ENCODE measurements at places on chromosomes 11 and 22.

- DNase-seq, result no peak
These were observed 174.2 kb upstream of the DDI1 start for GRCh38 chr11:103862094-103862801.

DNA sequence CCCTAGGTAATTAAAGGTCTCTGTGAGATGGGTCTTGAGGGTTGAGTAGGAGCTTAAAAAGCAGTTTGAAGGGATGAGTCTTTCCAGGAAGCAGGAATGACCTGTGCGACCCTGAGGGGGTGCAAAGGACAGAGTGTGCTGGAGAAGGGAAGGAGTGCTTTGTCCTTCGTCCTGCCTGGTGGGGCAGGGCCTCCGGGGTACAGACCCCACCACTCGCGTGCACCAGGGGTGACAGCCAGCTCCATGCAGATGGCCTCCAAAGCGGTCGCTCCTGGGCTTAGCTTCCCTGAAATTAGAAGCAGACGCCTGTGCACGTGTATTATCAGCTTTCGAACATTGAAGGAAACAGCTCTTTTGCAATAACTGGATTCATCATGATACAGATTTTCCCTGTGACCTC lies 959.8 kb downstream of the BRD1 start:
- DNase-seq, result no peak

DNA sequence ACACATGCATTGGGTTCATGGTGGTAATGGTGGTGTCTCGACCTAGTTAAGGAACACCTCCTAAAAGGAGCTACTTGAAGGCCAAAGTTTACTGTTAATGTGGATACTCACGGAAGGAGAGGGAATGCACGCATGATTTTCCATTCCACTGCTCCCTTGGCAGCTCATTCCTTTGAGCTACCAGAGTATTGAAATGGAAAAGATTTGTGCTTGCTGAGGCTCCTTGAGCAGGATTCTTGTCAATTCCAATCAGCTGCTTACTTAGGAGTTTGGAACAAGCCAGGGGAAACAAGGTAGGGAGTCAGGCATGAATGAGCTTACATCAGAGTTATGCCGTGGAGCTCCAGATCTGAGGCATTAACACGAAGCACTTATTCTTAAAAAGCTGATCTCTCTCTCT lies 108.8 kb downstream of the GRIA4 start:
- DNase-seq, result no peak

DNA sequence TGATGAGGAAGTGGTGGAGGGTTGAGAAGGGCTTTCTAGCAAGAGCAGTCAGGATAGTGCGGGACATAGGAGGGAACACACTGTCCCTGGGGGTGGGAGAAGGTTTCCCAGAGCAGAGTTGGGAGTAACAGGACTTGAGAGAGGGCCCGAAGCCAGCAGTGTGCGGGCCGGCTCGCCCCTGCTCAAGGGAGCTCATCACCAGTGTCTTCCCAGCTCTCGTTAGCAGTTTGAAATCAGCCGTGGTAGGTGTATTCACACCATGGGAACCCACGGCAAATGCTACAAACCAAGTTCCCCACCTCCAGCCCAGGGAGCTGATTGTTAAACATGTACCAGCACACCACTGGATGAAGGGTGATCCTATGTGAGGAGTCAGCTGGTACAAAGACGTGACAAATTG lies 66.2 kb upstream of the EIF3D start:
- no peak for DNase-seq

GRCh38 chr11:109071712-109072524 lies 350.1 kb upstream of the C11orf87 start:
- no peak for DNase-seq

- no peak for DNase-seq
These were observed 160.8 kb upstream of the NECTIN1 start for GRCh38 chr11:119889728-119890280.

GRCh38 chr11:44893308-44893822 lies 57.3 kb downstream of the TP53I11 start:
- no peak for DNase-seq

GRCh38 chr22:48397531-48398180 lies 1430.0 kb downstream of the BRD1 start:
- DNase-seq, result no peak

GRCh38 chr11:62394825-62395538 lies 23.9 kb upstream of the SCGB1A1 start:
- no peak for DNase-seq

- no peak for DNase-seq
These were observed 7.4 kb upstream of the VSIG10L2 start for GRCh38 chr11:125938418-125938817.

DNA sequence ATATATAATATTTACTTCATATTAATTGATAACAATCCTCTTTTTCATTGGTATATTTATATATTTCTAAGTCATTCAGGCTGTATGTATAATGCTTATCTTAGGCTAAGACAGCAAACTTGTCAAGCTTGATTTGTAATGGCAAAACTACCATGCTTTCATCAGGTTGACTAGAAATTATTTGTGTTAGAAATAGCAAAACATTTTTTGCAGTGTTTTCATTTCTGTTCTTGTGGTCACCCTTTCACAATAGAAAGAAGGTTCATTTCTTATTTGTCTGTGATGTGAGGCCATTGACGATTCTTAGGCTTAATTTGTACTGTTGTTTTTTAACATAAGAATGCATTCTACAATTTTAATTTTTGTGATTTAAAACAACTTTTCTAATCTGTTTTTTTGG lies 197.6 kb downstream of the TMEM135 start:
- no peak for DNase-seq

GRCh38 chr11:10494636-10495463 lies 39.8 kb downstream of the AMPD3 start:
- no peak for DNase-seq

Measured in activated CD4-positive, alpha-beta T cell treated with anti-CD3 and anti-CD28 coated beads, Interleukin-2, amount 50 U/mL, for 4 hours (primary cell).